ENCODE measurements at places on chromosomes 12 and 14.
A peak's percentile ranks its signal among the peaks of the same experiment; 100 is the strongest.

DNA sequence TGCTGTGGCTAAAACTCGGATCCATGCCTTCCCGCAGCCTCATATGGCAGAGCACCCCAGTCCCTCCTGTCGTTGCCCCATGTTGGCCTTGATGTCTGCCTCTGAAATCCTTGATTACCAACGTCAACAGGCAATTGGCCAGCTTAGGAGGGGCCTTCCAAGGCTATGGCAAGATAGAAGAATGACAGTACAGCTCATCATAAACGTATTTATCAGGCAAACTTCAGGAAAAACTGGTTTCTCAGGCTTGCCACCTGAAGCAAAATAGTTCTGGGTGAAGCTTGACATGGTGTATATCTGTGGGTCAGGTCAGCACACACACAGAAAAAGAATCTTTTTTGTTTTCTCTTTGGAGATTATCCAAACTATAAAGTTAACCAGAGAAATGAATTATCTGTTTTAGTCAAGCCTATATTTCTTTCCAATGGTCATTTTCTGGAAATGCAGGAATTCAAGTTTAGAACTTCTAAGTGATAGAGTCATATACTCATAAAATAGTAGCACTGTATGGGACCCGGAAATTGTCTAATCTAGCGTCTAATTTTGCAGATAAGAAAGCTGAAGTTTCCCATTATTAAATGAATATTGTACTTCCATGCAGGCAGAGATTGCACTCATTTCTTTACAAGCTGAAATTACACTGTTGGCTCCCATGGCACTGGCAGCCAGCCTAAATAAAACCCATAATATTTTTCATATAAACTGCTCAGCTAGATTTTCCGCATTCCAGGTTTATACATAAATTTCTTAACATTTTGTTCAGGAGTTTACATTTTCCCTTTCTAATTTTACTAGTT is 24.4 kb upstream of the DUSP16 start:
- no peak for DNase-seq

- DNase-seq, result no peak
These were observed 3.5 kb upstream of the KLRD1 start for GRCh38 chr12:10304161-10304574.

GRCh38 chr12:50121641-50122040 is 9.6 kb downstream of the COX14 start:
- DNase-seq, result no peak

GRCh38 chr14:90726656-90727055 is 89.6 kb downstream of the TTC7B start:
- peak; percentile 42 for DNase-seq

GRCh38 chr12:117100251-117100650 is 1.0 kb upstream of the TESC start:
- no peak for DNase-seq

DNA sequence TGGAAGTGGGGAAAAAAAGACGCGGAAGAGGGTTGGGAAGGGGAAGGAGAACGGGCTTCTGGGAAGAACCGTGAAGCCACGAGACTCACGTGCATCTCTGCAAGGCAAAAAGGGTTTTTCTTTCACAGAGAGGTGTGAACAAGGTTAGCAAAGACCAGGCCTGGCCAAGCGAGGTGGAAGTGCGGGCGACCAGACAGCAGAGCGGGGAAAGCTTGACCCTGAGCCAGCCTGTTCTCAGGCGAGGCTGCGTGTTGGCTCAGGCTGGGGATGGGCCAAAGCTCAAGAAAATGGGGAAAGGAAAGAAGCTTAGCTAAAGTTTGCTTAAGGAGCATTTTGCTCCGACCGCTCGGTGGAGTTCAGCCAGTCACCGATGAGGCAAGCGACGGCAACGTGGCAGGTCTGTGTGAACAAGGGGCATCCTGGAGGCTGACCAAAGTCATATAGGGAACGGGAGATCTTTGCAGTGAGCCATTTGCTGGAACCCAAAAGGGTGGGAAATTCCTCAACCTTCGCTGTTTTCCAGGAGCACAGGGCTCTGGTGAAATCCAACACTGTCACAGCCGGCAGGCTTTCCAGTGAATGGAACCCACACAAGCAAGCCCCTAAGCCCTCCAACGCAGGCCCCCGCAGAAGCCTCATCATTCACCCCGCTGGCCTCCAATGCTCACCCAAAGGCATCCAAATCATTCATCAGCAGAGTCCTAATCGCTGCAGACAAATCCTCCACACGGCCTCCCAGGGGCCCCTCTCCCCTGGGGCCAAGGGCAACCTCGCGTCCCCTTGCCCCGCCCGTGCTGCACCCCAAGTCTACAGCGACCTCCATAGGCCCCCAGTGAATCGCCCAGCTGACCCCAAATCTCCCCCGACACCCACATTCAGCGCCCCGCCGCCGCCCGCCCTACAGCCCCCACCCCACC is 754 bp downstream of the ZNF605 start:
- DNase-seq, result peak; percentile 74

DNA sequence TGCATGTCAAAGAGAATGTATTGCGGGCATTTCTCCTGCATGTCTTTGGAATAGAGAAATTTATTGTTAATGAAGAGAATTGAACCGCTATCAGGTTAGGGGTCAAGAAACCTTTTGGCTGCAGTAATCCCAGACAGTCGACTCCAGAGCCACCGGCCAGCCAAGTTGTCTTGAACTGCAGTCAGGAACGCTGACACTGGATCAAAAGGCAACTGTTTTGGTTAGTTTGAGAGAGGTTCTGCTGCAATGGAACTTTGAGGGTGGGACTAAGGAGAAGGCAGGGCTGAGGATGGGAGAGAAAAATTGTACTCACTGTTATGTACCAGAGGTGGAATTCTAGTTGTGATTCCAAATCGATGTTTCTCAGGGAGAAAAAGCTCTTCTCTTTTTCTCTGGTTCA is 28.2 kb downstream of the PPFIBP1 start:
- DNase-seq, result no peak

DNA sequence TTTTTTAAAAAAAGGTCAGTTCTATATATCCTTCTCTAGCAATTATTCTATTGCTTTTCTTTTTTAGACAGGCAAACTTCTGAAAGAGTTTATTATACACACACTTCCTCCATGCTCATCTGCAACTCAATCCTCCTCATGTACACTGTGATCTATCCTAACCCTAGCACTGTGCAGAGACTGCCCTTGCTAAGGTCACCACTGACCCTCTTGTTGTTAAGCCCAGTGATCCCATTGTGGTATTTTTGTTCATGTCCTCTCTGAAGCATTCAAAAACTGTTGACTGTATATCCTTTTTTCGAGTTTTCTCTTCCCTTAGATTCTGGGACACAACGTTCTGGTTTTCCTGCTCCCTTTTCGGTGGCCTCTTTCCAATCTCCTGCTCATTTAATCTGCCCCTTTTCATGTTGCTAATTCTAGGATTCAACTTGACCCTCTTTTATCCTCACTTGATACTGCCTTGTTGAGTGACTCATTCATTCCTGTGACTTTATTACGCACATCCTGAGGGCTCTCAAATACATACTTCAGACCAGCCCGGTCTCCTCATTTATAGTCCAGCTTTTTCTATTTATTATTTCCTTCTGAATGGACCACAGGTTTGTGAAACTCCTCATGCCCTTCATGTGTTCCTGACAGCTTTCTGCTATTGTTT is 53.9 kb upstream of the PTPRB start:
- DNase-seq, result no peak

- DNase-seq, result no peak
These were observed 134.2 kb downstream of the UNC79 start for GRCh38 chr14:93564918-93565317.

DNA sequence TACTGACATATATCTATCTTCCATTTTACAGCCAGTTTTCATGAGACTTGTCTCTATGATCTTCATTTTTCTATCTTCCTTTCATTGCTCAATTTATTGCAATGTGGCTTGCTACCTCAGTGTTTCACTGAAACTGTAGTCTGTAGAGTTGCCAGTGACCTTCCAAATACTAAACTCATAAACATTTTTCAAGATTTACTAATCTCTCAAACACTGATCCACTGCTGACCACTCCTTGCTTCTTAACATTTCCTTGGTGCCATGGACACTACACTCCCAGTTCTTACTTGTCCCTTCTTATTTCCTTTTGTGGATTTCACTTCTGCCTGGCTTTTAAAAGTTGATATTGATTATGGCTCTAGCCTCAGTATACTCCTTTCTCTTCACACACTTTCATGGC is 95.4 kb upstream of the SLCO1C1 start:
- DNase-seq, result no peak

- no peak for DNase-seq
These were observed 43.8 kb downstream of the FOXN3 start for GRCh38 chr14:89373185-89373584.

DNA sequence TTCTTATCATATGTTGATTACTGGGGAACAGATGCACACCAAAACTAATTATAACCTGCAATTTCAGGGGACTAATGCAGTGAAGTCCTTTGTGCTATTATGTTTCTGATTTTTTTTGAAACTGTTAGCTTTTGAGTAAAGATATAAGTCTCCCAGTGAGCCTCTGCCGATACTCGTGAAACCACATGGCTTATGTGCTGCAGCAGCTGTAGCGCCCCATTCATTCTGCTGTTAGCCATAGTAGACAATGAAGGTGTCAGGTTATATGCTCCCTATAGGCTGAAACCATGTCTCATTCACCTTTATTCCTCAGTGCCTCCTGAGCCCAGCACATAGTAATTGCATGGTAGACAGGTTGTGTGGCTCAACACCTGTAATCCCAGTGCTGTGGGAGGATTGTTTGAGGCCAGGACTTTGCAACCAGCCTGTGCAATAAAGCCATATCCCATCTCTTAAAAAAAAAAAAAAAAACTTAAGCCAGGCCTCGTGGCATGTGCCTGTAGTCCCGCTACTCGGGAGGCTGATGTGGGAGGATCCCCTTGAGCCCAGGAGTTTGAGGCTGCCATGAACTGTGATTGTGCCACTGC is 25.0 kb downstream of the GOLGA5 start:
- no peak for DNase-seq

GRCh38 chr12:52401926-52402325 is 4.2 kb downstream of the KRT82 start:
- DNase-seq, result no peak

DNA sequence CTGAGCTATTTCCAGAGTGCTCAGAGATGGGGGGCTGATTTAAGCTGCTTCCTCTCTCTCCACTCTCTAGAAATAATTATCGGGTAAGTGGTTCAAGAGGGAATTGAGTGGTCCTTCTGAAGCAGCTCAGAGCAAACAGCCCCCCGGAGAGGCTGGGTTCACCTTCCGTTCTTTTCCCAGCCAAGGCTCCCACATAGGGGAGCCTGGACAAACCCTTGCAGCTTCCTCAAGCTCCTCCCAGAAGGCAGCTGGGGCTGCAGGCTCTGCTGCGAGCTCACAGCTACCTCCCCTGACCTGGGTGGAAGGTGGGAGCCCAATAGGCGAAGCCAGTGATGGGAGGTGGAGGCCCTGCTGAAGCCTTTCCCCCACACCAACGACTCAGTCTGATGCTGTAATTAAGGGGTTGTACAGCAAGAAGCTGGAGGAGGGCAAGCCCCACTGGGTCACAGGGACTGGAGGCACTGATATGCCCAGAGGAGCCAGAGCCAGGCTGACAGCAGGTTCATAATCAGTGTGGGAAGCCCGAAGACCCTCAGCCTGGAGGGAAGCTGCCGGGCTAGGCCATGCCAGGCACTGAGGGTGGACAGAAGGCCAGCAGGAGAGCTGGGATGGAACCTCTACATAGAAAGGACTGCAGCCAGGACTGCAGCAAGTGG is 52.4 kb downstream of the ARL6IP4 start:
- DNase-seq, result no peak

DNA sequence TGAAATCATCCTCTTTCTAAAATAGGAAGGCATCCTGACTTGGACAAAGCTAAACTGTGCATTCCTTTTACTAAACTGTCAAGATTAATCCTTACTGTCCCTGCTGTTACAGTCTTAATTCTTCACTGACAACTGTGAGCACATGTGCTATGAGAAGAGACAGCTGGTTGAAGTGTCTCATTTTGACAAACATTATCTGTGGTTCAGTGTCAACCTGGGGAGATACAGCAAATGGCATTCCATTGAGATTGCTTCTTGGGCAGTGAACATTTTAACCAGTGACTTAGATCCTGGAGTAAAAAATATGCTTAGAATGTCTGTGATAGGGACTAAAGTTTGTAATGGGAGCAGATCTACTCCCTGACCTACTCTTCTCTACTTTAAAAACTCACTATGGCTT is 552.6 kb upstream of the ATP2B1 start:
- peak; percentile 46 for DNase-seq

DNA sequence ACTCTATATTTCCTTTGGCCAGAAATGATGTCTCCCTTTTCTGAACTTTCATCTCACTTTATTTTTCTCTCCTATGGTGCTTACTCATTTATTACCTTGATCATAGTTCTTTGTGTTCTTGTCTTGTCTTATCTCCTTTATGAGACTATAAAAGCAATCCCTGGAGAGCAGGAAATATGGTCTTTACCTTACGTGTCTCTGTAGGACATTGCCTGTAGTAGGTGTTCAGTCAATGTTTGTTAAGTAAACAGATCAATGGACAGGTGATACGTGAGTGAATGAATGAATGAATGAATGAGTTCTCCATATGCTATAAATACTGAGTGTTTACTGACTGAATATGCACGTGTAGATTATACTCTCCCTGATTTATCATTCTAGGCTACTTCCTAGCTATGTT is 193.7 kb upstream of the HMGA2 start:
- DNase-seq, result no peak

DNA sequence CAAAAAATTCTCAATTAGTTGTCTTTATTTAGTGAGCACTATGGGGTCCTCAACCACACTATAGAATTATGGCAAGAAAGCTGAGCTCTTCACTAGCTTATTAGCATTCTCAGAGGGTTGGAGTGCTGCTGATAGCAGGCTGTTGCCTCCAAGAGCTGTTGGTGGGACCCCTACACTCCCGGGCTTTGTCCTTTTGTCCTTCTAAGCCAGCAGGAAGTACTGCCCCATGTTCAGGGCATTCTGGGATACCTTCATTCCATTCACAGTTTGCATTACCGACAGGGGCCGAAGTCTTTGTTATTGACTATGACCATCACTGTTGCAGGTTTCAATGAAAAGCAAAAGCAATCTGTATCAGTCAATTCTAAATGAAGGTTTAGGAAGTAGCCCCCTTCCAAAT is 89.5 kb upstream of the OTX2 start:
- no peak for DNase-seq

DNA sequence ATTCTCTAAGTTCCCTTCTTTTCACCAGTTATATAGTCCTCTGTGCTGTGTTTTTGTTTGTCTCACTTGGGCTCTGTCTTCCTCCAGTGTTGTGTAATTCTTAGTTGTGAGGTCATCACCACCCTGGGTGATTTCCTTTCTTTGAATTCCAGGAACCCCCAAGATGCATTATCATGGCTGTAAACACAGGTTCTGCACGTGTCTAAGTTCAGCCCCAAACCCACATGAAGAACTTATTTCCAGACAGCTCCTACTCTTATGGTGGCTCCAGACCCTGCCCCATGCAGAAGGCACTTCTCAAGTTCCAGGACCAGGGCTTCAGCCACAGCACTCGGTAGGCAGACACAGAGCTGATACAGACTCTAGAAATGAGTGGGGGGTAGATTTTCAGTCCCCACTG is 560.5 kb downstream of the BCL11B start:
- no peak for DNase-seq

GRCh38 chr12:74440469-74440868 is 97.2 kb upstream of the ATXN7L3B start:
- no peak for DNase-seq

- no peak for DNase-seq
These were observed 7.9 kb downstream of the TMEM253 start for GRCh38 chr14:21108791-21109190.

GRCh38 chr14:61555056-61555838 is 140.1 kb upstream of the HIF1A start:
- no peak for DNase-seq

- peak; percentile 59 for DNase-seq
These were observed 46.7 kb downstream of the SMUG1 start for GRCh38 chr12:54142114-54142475.

GRCh38 chr12:49792181-49792970 is 35.8 kb downstream of the NCKAP5L start:
- no peak for DNase-seq

- no peak for DNase-seq
These were observed 791.6 kb upstream of the NOVA1 start for GRCh38 chr14:27389402-27389801.

Measured in muscle of back (tissue), 13 donors.